ENCODE measurements at places on chromosomes 1 and 21.

DNA sequence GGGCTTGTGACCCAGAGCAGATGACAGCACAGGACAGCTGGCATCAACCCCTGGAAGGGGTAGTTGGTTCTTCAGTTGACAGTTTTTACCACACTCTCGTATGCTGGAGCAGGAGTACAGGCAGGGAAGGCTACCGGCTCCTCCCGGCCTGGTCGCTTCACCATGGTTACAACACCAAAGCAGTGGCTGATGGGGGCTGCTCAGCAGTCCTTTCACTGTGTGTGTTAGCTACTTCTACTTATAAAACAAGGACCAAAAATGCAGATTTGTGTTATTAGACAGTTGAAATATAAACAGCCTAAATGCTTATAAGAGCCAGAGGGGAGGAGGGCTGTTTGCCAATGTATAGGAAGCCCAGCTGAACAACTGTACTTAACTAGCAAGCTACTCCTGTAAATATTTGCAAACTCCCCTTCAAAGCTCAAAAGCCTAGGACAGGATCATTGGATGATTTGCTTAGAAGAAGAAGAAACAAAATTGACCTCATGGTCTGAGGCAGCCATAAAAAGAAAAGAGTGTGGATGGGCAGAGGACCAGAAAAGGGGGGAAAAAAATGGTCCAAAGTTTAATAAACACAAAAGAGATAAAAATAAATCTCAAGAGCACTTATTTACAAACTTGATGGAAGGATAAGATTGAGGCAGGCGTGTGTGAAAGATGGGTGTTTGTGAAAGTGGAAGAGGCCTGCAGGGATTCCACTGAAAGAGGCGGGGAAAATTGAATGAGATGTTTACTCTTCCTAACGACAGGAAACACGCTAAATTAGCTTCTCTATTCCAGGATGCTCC, 57.1 kb downstream of the TGFB2 start:
- DNase-seq = no peak

DNA sequence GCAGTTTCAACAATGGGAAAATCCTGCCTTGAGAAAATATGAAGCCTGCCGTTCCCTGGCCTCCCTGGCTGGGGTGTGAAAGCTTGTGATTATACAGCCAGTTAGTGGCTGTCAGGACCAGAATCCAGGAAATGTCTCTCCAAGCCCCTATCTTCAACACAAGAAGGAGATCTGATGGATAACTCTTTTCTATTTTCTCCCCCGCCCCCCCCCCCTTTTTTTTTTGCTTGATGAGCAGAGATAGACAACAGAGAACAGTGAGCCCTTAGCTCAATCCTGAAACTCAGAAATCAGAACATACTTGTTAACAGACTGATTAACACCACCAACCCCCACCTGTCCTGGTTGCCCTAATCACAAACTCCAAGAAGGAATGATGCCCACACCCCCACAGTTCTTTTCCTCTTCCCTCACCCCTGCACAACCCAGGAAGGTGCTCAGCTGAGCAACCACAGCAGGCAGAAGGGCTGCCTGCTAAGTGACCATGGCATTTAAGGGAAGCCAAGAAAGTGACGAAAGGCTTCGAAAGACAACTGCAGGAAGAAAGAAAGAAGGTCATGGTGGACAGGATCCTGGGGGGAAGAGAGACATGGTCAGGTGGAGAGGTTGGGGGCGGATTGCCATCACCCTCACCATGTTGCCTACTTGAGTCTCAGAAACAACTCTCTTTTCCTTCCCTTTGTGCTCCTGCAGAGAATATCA, 12.3 kb upstream of the DENND2D start:
- DNase-seq = no peak

- no peak for DNase-seq
Observed at GRCh38 chr1:107653765-107654164, 311.2 kb downstream of the VAV3 start.

DNA sequence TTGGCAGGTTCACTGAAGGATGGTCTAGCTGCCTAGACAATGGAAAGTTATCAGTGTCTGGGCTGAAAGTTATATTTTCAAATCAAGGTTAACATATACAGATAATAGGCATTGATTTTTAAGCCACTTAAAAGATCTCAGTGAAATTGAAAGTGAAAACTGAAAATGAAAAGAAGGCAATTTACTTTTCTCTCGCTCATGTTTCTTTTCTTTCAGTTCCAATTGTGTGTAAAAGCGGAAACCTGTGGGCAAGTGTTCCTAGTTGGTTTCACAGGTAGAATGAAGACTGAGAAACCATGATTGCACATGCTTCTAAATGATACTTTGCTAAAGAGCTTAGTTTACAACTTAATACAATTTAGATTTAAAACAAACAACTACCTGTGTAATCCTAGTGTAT, 383.7 kb downstream of the ZP4 start:
- DNase-seq = no peak

DNA sequence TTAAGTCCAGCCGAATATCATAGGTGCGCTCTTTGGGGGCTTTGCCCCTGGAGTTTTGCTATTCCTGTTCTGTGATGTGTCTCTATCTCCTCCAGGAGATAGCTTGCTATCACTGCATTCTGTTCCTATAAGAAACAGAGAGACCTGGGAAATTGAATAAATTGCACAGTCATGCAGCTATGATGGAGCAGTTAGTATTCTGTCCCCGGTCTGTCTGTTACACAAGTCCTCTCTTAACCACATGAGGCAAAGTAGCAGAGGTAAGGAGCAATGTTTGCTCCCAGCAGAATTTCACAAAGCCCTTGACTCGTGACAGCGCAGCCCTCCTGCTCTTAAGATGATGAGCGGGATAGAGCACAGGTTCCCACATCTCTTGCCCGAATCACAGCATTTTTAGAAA, 63.9 kb upstream of the GRHL3 start:
- DNase-seq = no peak

- no peak for DNase-seq
Observed at GRCh38 chr1:52937433-52938182, 10.5 kb downstream of the SCP2 start.

GRCh38 chr21:40936771-40937261, 89.9 kb upstream of the DSCAM start:
- no peak for DNase-seq

GRCh38 chr1:163171826-163172225, 30.9 kb downstream of the RGS5 start:
- no peak for DNase-seq

GRCh38 chr1:21590126-21590880, 78.9 kb downstream of the RAP1GAP start:
- no peak for DNase-seq
